ENCODE measurements at places on chromosomes 5 and 9. TPM values are rescaled to one million over a fixed set of nuclear protein-coding genes. Genes with fewer than 3 reads are reported as not detected.

FOXD4 gene
- 0.24 TPM for total RNA-seq

SLC28A3 gene
- 0.13 TPM for total RNA-seq

SAPCD2 gene
- 5.0 TPM for total RNA-seq

TMC1 gene
- total RNA-seq = not detected

AK8 gene
- total RNA-seq = 0.88 TPM

ALAD gene
- 14.4 TPM for total RNA-seq

SLC23A1 gene
- total RNA-seq = not detected

MED22 gene
- total RNA-seq = 20.9 TPM

SIMC1 gene
- 14.1 TPM for total RNA-seq

LRRTM2 gene
- 0.48 TPM for total RNA-seq

HRCT1 gene
- 3.4 TPM for total RNA-seq

TMEM215 gene
- total RNA-seq = not detected

CDC23 gene
- total RNA-seq = 16.8 TPM

GABRA6 gene
- not detected for total RNA-seq

PCSK5 gene
- 6.7 TPM for total RNA-seq

MARVELD2 gene
- total RNA-seq = 0.88 TPM

ZNF883 gene
- total RNA-seq = 2.7 TPM

ABO gene
- total RNA-seq = not detected

DND1 gene
- 0.26 TPM for total RNA-seq

HTR1A gene
- total RNA-seq = not detected

RGMB gene
- 32.6 TPM for total RNA-seq

AK6 gene
- 19.1 TPM for total RNA-seq

CSF2 gene
- 6.2 TPM for total RNA-seq

REEP2 gene
- 28.3 TPM for total RNA-seq

SH3TC2 gene
- 0.52 TPM for total RNA-seq

CEMIP2 gene
- 25.6 TPM for total RNA-seq

SLC22A4 gene
- total RNA-seq = 3.4 TPM

MCTP1 gene
- total RNA-seq = 4.1 TPM

EIF4EBP3 gene
- total RNA-seq = 2.1 TPM

CENPK gene
- total RNA-seq = 9.6 TPM

ZDHHC12 gene
- total RNA-seq = 54.7 TPM

GHR gene
- 3.2 TPM for total RNA-seq

LCN1 gene
- not detected for total RNA-seq

CPLANE1 gene
- total RNA-seq = 7.8 TPM

C1QTNF2 gene
- total RNA-seq = 0.39 TPM

OR13C4 gene
- total RNA-seq = not detected

NSMF gene
- 27.4 TPM for total RNA-seq

PCAT7 gene
- not detected for total RNA-seq

ST8SIA4 gene
- 3.1 TPM for total RNA-seq

C5orf46 gene
- not detected for total RNA-seq

PLEKHG4B gene
- 0.39 TPM for total RNA-seq

ADRA1B gene
- 2.2 TPM for total RNA-seq

F2RL2 gene
- total RNA-seq = 0.56 TPM

IL3 gene
- total RNA-seq = not detected

FAM221B gene
- not detected for total RNA-seq

MOB3B gene
- 3.8 TPM for total RNA-seq

GPR107 gene
- 23.6 TPM for total RNA-seq

PITX1 gene
- 3.2 TPM for total RNA-seq

All from epithelial cell of alveolus of lung (primary cell).